ENCODE measurements at places on chromosomes 5 and 9.

- DNase-seq, result peak; percentile 18
These were observed 107.8 kb upstream of the SLIT3 start for GRCh38 chr5:169408731-169409130.

- DNase-seq, result no peak
These were observed 87.0 kb downstream of the SLF1 start for GRCh38 chr5:94705427-94705826.

DNA sequence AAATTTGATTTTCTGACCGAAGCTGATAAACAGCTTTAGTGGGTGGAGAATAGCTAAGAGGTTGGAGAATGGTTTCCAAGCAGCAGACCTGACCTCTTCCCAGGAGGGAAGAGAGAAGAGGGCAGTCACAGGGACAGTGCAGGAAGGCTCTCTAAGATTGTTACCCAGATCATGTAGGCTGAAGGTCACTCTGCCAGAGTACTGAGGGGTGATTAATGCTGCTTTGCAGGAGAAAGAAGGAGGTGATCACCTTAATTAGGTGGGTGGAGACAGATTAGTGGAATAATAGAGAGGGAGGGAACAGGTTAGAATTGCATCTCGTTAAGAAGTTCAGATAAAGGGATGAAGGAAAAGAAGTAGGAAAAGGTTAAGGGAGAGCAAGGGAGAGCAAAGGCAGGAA lies 440.5 kb downstream of the BRINP1 start:
- no peak for DNase-seq

DNA sequence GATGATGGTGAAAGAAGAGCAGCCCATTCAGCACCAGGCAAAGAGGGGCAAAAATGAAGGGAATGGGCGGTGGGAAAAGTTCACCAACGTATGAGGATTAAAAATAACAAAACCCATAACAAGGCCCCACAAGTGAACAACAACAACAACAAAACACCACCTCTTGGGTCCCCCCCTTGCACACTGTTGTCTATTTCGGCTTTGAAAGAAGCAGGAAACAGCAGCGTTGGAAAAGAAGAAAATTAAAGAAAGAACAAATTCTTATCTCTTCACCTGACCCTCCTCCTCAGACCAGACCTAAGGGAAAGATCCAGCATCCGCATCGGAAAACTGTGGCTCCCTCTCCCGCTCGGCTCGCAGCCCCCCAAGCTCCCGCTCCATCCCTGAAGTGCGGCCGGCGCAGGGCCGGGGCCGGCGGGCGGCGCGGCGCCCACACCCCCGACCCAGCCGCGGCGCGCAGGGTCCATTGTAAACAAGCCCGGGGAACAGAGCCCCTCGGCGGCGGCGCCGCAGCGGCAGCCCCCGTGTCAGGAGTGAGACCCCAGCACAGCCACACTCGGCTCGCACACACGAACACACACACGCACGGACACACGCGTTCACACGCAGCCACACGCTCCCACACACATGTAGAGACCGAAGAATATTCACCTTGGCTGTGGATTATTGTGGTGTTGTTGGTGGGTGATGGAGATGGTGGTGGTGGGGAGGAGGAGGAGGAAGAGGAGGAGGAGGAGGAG lies 535 bp downstream of the RFX3 start:
- DNase-seq, result peak; percentile 22

GRCh38 chr5:24598956-24599355 lies 45.8 kb downstream of the CDH10 start:
- no peak for DNase-seq

Measured in EL (cell line).